H54 (cell line): ENCODE measurements at places on chromosomes 7 and 10.

DNA sequence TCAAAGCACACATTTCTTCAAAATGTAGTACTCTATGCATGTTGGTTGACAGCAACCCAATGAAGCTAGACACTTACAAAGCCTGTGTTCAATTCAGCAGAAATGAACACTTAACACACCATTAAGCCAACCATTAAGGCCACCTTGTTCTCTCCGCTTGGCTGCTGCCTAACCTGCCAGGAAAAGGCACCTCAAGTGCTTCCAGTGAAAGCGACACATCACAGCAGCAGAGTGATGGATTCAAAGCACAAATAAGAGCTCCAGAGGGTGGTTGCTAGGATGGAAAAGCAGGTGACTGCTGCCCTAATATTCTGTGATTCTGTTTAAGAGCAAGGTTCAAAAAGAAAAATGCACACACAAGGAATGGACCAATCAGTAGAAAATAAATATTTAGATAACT is 81.5 kb upstream of the GNAI1 start:
- no peak for DNase-seq

DNA sequence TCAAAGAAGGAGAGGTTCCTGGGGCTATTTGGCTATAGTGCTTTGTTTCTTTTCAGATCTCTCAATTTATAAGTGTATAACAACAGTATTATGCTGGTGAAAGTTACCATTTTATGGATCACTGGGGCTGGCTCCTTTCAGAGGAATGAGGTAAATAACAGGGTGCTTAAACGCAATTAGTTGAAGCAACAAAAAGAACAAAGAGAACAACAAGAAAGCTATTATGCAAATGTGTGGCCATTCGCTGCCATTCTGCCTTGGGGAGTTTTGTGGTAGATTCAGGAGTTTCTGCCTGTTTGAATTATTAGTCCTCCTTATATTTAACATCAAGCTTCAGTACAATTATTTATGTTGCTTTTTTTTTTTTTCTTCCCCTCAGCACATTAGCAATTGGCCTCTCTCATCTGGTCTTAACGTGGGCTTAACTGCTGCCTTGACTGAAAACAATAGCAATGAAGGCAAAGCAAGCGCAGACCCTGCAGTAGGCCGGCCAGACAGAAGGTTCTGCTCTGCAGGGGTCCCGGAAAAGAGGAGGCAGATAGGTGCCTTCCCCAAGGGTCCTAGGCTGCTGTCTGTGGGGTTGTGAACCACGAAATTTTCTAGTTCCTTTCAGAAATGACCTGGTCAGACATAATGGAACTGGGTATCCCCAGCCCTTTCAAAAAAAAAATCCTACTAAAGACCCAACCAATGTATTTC is 339.9 kb upstream of the PODXL start:
- no peak for DNase-seq

DNA sequence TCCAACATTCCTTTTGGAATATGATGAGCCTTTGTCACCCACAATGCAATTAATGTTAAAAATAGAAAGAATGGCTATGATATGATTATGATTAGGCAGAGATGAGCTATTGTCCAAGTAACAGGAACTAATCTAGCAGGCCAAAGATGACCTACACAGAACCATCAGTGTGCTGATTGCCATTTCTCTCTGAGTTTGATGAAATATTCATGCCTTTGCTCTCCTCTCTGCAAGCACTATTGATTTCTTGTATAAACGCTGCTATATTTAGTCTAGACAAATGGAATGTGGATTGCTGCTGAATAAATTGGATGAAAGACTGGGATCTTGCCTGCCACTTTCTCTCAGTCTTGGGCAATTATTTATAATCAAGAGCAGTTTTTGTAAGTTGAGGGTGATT is 85.4 kb downstream of the HDAC9 start:
- no peak for DNase-seq

DNA sequence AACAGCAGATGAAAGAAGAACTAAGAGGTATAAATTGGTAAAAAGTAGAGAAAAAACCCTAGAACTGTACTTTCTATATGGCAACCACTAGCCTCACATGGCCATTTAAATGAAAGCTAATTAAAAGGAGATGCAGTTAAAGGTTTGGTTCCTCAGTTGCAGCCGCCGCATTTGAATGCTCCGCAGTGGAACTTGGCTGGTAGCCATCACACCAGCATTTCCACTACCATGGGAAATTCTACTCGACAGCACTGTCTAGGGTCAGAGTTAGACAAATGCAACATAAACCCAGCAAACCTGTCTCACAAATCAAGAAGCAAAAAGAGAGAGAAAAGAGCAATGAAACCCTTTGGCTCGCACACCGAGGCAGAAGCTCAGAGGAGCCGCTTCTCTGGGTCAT is 29.7 kb downstream of the VIPR2 start:
- DNase-seq, result no peak

GRCh38 chr7:20112696-20113095 is 104.5 kb downstream of the MACC1 start:
- DNase-seq, result no peak

DNA sequence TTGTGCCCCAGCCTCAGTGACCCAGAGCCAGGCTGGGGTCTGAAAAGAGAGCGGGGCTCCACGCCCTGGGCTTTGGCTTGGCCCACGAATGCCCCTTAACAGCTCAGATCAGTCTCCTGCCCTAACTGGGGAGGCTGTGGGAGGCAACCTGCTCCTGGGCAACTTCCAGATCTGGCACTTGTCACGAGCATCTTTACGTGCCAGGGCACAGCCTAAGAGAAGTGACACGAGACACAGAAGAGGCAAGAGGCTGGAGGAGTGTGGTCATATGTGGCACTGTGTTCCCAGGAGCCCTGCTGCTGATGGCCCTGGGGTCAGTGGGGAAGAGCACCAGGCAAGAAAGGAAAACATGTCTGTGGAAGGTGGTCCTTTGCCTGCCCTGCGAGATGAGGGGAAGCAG is 97.8 kb upstream of the BTBD16 start:
- DNase-seq, result no peak

DNA sequence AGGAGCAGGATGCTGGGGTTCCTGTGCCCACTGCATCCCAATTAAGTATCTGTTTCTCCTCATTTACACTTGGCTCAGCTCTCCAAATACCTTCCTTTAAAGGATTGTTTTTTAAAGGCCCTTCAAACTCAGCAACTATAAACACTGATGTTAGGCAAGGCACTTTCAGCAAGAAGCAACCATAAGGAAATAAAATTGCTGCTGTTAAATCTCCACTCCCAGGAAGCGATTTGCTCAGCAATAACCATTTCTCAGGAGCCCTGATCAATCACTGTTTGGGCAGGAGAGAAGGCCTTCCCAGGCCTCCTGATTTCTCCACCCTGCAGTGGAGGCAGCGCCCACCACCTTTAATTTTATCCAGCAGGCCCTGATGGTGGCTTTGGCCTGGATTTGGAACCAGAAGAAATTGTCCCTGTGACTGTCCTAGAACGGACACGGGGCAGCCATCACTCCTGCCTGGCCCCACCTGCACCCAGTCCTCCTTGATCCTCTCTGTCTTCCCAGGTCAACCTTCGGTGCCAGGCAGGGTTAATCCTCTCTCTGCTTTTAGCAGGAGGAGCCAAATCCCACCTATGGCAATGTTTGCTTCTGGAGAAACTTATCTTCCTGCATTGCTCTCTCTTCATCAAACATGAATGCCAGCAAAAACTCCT is 199.8 kb downstream of the PLXNA4 start:
- no peak for DNase-seq

GRCh38 chr10:70866424-70866823 is 21.9 kb downstream of the PCBD1 start:
- no peak for DNase-seq

DNA sequence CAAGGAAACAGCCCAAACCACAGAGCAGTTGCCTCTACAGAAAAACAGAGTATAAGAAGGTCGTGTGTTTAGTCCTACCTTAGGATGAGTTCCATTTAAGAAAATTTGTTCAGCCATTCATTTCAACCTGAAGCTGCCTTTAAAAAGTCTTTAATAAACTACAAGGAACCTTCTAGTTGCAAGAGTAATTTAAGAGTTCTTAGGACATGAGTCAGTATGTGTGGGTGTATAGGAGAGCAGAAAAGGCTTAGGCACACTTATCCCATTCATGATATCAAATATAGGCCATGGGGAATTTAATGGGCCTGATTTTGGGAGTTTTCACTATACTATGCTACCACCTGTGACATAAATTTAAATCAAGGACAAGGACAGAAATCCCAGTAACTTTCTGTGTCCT is 496.8 kb downstream of the TFEC start:
- DNase-seq, result no peak

DNA sequence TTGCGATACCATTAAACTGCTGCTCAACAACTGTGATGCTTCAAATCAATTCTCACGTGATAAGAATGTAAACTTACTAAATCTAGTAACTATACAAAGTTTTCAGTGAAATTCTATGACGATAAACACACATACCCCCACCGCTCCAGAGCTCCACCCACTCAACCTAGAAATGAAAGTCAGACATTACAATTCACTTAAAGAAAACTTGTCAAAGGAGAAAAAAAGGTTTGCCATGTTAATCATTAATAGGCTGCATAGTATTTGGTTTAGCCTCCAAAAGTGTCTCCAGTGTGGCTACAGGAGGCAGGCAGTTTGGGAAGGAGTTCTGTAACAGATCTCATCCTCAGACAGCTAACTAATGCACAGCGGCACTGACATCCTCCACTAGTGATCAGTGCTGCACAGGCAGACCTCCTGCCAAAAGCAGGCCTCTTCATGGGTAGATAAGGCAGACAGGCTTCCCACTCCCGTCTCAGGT is 3.1 kb downstream of the HERPUD2 start:
- no peak for DNase-seq

GRCh38 chr7:153193144-153193595 is 433.6 kb downstream of the ACTR3B start:
- DNase-seq, result peak; percentile 31

DNA sequence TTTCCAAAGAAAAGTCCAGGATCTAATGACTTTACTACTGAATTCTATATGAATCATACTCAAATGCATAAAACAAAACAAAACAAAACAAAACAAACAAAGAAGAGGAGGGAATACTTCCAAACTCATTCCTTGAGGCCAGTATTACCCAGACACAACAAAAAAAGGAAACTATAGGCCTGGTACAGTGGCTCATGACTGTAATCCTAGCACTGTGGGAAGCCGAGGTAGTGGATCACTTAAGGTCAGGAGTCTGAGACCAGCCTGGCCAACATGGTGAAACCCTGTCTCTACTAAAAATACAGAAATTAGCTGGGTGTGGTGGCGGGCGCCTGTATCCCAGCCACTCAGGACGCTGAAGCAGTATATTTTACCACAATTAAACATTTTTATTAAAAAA is 114.6 kb downstream of the NRBF2 start:
- no peak for DNase-seq

DNA sequence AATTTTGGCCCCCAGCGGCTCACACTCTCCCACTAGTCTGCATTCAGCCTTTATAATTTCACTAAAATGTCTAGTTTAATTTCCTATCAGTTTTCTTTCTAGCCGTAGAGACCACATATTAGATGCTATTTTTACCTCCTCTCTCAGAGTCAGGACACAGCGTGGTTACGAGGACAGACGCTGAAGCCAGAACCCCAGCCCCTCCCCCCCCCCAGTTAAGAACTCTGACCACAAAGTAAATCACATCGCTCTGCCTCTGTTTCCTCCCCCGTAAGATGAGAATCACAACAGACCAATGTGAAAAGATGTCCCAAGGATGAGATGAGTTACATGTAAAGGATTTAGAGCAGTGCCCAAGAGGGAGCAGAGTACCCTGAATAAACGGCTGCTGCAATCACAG is 11.1 kb upstream of the TARP start:
- no peak for DNase-seq

DNA sequence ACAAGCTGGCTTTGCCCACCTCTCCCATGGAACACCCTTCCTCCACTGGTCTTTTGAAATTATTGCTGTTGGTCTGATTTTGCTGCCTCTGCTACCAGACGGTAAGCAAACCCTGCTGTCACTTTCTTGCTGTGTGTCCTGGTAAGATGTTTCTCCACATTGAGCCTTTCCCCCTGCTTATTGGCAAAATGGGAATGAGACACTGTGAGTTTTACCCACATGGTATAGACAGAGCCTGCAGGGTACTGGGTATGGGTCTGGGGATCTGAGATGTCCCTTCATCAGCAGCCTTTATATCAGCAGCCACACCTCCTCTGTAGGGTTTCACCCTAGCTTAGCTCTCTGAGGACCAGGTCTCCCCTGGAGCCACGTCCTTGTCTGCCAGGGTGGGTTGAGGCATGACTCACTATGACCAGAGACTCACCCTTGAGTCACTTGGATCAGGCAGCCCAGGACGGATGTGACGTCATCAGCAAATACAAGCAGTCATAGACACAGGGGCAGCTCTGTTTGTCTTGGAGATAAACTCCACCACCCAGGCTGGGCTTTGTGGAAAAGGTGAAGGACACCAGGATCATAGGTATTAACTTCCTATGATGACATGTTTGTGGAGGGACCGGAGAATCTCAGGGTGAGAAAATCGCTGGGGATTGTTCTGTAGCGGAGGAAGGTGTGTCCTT is 17.9 kb upstream of the BAIAP2L1 start:
- DNase-seq, result peak; percentile 96

DNA sequence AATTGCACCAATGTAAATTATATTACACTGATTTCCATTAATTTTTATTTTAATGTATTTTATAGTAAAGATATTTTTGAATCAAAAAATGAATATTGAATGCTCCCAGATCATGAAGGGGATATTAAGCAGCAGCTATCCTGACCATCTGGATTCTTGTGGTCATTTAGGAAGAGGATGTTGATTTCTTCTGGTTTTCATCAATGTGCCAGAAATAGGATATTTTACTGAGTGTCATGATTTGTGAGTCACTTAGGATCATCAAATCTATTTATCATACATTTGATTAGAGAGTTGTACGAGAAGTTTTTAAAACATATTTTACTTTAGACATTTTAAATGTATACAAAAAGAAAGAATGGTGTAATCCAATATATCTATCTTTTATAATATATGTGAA is 366.3 kb upstream of the CHRM2 start:
- DNase-seq, result no peak

- no peak for DNase-seq
Observed at GRCh38 chr7:33837356-33837851, 67.9 kb upstream of the BMPER start.

- DNase-seq, result no peak
Observed at GRCh38 chr10:30384701-30385201, 35.7 kb upstream of the MTPAP start.

DNA sequence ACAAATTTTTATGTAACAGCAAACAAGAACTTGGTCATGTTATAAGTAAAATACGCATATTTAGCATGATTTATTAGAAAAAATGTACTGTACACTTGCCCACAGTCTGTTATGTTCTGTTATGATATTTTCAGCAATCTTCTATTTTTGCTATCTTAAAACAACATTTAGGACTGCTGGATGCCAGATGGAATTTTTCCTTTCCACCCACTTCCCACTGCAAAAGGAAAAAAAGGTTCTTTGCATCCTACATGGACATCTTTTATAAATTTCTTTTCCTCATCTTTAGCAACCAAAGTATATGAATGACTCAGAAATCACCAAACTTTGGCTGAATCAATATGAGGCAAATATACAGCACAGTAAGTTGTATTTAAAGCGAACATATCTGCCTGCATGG is 146.0 kb downstream of the RAPGEF5 start:
- no peak for DNase-seq

GRCh38 chr10:90779548-90779947 is 78.3 kb downstream of the HTR7 start:
- DNase-seq, result no peak
